ENCODE measurements at places on chromosomes 5 and 9.

GRCh38 chr9:2634153-2634552 lies 12.6 kb downstream of the VLDLR start:
- DNase-seq, result no peak

GRCh38 chr5:113043491-113043931 lies 66.9 kb downstream of the DCP2 start:
- DNase-seq, result no peak

- DNase-seq, result no peak
Measured at GRCh38 chr5:135440916-135441315, 6.2 kb downstream of the DCANP1 start.

- DNase-seq, result peak; percentile 35
Measured at GRCh38 chr5:112921026-112921832, 798 bp downstream of the REEP5 start.

- DNase-seq, result no peak
Measured at GRCh38 chr5:153122403-153122802, 368.1 kb upstream of the GRIA1 start.

DNA sequence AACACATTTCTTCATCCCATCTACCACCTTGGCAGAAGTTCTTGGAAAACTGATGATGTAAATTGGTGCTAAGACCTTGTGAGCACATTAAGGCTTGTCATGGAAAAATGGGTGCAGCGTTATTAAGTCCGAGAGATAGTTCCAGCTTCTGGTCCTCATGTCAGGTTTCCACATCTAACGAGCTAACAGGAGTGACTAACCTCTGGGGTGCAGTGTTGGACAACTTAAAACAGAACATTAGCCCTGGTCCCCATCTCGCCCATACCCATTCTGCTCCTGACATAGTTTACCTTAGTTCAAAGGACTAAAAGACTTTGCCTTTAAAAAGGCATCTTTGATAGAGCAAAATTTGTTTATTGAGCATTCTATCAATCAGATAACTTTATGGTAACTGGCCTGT lies 128.0 kb downstream of the SLC1A3 start:
- DNase-seq, result no peak

- no peak for DNase-seq
Measured at GRCh38 chr9:113803811-113804589, 72.1 kb upstream of the ZNF618 start.

DNA sequence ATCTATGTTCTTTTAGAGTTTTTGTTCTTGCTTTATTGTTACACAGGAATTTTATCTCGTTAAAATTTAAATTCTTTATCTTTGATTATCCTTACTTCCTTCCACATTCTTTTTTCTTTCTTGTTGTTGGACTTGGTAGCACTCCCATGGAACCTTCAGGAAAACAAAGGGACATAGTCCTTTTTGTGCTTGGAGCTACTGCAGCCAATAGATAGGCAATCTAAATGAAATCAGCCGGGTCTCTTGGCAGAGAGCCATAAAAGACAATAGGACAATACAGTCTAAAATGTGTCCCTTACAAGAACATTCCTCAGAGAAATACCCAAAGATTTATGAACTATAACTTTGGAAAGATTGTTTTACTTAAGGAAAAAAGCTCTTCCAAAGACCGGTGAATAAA lies 548.1 kb upstream of the C9orf72 start:
- DNase-seq, result no peak

- DNase-seq, result no peak
Measured at GRCh38 chr5:61001647-61002046, 56.6 kb downstream of the NDUFAF2 start.

GRCh38 chr5:140509898-140510297 lies 37.6 kb upstream of the EIF4EBP3 start:
- no peak for DNase-seq

DNA sequence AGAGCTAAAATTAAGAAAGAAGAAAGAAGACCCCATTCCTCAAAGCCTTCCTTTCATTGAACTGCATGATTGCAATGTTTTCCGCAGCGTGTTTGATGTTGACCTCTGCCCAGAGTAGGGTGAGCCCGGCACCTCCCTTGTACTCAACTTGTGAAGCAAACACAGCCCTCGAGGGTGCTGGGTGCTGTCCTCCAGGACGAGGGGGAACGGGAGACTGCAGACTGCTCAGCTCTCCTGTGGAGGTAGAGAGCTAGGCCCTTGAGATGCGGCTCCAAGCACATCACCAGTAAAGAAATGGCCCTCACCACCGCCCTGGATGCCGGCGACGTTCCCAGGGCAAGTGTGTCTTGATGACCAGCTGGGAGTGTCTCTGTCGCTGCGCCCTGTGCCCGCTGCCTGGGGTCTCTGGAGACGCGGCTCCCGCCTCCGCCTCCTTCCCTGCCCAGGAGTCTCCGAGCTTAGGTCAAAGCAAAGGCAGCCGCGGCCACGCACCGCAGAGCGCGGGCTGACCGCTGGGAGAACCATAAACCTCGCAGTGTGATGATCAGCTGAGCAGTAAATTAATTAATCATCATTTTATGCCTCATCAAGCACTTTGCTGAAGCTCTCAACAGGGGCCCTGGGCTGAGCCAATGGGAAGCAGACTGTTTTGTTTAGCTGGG lies 108.7 kb downstream of the IRX2 start:
- no peak for DNase-seq

DNA sequence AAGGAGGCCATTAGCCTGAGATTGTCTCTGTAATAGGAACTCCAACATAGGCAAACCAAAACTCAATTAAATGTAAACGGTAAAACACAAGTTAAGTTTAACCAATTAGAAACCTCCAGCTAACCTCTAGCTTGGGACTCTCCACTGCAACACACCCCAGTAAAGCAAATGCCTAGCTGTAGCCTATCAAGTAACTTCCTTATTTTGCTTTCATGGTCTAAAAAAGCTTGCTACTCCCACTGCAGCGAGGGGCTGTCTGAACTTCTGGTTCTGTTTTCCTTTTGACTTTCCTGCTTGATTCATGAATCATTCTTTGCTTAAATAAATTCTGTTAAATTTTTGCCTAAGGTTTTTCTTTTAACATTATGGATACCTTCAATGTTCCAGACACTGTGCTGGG lies 24.4 kb upstream of the C5orf46 start:
- no peak for DNase-seq

DNA sequence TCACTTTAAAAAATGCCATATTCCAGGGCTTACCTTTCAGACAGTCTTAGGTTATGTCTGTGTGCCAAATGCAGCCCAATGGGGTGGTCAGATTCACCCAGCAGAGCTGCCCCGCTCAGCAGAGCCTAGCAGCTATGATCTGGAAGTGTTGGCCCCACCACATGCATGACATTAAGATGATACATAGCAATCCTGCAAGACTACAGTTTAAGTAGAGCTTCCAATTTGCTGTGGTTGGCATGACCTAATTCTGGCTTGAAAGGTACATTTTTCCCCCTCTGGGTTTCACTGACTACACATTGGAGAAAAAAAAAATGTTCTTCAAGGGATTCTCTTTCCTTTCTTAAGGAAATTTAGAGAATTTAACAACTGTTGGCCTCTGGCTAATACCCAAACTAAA lies 22.5 kb downstream of the MEF2C start:
- no peak for DNase-seq

GRCh38 chr5:102262688-102263087 lies 33.4 kb downstream of the SLCO4C1 start:
- DNase-seq, result no peak

Measured in stimulated activated CD8-positive, alpha-beta memory T cell treated with anti-CD3 and anti-CD28 coated beads, Interleukin-2, amount 100 ng/mL, for 1 hour (primary cell).